Non-pigmented ciliary epithelial cell (primary cell): ENCODE measurements at places on chromosomes 6 and 20.
A peak's percentile ranks its signal among the peaks of the same experiment; 100 is the strongest.

- no peak for DNase-seq
Measured at GRCh38 chr20:13312300-13312699, 91.2 kb downstream of the ISM1 start.

GRCh38 chr6:36914227-36914794 lies 28.6 kb downstream of the C6orf89 start:
- DNase-seq: no peak

- no peak for DNase-seq
Measured at GRCh38 chr20:51593584-51593983, 51.1 kb upstream of the NFATC2 start.

DNA sequence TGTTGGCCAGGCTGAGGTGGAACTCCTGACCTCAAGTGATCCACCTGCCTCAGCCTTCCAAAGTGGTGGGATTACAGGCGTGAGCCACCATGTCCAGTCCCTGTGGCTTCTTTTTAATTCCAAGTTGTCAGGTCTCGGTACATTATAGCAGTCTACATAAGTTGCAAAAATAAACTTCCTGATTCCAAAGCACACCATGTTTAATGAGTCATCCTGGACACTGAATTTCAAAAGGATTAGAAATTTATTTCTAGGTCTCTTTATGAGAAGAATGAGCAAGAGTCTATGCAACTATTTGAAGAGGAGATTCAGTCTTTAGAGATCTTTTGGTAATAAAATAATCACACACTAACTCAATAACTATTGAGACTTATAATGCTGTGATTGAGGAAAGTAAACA lies 63.9 kb upstream of the MCHR2 start:
- no peak for DNase-seq

DNA sequence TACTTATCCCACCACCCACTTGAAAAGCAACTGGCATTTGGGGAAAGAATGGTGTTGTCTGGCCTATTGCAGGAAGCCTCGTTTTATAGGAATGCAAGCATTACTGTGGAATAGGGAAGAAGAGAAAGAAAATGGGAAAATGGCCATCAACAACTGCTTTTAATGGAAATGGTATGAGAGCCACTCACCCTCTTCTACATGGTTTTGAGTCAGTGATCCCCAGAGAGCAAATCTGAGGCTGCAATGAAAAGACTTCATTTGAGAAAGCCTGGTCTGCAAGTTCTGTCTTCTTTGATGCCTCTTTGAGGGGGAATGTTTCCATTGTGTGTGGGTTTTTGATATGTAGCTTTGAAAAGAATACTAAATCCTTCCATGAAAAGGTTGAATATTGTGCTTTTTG lies 172.3 kb upstream of the HDDC2 start:
- no peak for DNase-seq

GRCh38 chr6:25302677-25303128 lies 23.5 kb downstream of the CARMIL1 start:
- no peak for DNase-seq

DNA sequence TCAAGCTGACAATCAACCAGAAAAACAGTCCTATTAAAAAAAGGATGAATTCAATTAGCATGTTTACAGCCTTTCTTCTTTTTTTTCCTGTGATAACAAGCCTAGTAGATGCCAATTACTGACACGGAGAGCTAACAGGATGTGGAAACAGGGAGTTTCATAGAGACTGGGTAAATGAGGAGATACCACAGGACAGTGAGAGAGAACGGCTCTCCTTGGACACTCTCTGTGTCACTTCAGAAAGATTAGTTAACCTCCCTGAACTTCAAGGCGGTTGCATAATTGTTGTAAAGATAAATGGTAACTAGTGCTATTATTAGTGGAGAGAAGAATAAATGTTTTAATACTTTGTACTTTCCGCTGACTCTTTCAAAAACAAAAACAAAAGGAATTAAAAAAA lies 14.8 kb downstream of the SLC17A5 start:
- no peak for DNase-seq

DNA sequence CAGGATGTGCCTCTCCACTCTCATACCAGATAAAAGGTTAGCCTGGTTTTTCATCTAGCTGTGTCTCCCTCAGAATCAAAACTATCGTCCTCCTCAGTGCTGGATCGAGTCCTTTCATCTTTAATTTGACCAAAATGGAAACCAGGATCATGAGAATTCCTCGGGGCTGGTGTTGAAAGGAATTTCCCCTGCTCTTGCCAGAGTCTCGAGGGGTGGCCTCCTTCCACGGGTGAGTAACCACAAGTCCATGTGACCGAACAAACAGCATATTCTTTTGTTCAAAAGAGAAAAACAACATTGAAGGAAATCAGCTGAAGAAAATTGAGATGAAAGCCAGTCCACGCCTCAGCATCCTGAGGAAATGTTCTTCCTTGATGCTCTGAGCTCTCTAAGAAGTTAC lies 165.9 kb upstream of the CDYL start:
- DNase-seq: peak; percentile 45

GRCh38 chr6:106156863-106157262 lies 70.7 kb downstream of the PRDM1 start:
- DNase-seq: no peak

GRCh38 chr6:129617986-129618385 lies 92.0 kb downstream of the ARHGAP18 start:
- DNase-seq: no peak

DNA sequence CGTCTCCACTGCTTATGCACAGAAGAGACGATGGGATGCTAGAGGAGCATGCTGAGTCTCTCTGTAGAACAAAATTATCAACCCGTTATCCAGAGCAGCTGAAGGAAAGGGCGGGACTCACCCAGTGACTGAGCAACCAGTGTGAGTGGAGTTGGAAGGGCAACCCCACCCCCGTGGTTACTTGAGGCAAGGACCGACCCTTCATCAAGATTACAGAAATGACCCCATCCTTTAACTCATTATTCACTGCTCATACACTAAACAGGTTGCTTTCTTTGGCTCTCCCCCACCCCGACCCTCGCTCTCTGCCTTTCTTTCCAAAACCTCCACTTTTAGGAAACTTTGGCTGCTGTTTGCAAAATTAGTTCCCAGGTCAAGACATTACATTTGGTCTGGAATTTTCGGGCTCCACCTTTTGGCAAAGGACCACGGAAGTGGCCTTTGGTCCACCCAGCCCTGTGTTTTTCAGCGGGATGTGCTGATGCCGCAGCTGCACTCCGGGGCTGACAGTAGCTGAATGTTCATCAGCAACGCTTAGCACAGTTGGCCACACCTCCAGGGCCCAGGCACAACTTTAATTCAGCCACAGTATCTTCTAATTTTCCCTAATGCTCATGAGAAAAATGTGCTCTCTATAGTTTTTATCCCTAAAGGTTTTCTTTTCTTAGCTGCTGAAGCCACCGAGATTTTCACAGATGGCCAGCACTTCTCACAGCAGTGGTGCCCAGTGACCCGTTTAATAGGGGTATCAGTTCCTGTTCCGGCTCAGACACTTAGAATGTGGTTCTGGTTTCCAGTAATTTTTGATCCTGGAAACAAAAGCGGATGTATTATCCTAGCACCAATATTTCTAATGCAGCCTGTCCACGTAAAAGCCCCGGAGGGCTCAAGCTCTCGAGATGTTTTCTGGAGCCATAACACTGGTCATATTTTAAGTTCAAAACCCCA lies 103.6 kb upstream of the NXT1 start:
- DNase-seq: no peak
